GM04503 (cell line): ENCODE measurements at places on chromosomes 16 and 17.

DNA sequence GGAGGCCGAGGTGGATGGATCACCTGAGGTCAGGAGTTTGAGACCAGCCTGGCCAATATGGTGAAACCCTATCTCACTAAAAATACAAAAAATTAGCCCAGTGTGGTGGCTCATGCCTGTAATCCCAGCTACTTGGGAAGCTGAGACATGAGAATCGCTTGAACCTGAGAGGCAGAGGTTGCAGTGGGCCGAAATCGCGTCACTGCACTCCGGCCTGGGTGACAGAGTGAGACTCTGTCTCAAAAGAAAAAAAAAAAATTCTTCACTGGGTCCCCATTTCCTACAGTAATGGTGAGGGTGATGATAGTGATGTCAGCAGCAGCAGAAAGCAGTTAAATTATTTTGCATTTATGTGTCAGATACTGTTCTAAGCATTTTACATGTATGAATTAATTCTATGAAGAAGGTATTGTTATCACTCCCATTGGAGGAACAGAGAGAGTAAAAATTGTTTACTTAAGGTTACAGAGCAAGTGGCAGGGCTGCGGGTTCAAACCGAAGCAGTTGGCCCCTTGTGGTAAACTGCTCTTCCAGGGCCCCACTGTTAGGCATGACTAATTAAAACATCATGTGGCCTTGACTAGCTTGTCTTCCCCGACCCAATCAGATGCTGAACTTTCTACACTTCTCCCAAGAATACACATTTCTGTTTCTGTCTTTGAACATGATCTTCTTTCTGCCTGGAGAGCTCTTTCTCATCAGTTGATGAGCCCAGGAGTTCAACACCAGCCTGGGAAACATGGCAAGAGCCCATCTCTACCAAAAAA lies 45.8 kb downstream of the STAT3 start:
- no peak for DNase-seq

- DNase-seq: no peak
Observed at GRCh38 chr16:2244926-2245795, 6.2 kb downstream of the ECI1 start.

DNA sequence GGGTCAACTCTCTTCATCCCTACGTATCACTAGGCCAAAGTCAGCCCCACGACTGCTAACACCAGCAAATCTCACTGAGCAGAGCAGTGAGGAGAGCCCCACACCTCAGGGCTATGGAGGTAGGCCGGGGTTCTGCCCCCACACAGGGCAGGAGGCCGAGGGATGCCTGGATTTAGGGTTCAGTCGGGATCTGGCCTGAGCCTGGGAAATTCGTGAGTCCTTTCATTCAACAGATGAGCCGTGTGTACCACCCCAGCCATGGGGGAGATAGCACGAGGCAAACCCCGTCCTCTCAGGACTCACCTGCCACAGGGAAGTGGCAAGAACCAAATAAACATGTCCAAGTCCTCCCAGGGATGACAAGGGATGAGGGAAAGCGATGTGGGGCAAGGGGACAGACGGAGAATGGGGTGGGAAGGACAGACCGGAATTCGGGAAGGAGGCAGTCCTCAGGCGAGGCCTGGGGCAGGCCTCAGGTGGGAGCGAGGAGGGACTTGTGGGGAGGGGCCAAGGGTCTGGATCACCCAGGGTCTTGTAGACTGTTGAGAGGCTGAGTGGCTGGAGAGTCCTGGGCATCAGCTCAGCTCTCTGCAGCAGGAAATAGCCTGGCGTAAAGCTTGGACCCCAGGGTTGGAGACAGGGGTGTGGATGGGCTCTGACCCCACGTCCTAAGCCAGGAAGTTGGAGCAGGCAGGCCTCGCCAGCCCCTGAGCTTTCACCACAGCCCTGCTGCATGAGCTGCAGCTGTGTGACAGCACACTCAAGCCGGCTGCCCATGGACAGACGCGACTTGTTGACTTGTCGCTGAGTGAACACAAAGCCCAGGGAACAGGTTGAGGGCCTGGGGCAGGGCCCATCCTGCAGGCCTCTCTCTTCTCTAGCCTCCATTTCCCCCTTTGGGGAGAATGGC lies 7.9 kb upstream of the FAM83G start:
- no peak for DNase-seq

GRCh38 chr16:50812046-50812445 lies 70.2 kb downstream of the CYLD start:
- DNase-seq: no peak

- DNase-seq: no peak
Observed at GRCh38 chr17:81396722-81397313, 1.6 kb downstream of the BAHCC1 start.

- no peak for DNase-seq
Observed at GRCh38 chr17:40533896-40534295, 31.4 kb downstream of the CCR7 start.

- DNase-seq: peak; percentile 37
Observed at GRCh38 chr17:55177159-55177854, 87.5 kb upstream of the HLF start.

- no peak for DNase-seq
Observed at GRCh38 chr16:389352-389751, 7.6 kb upstream of the PGAP6 start.

- DNase-seq: no peak
Observed at GRCh38 chr16:81738783-81739496, 40.2 kb upstream of the PLCG2 start.

DNA sequence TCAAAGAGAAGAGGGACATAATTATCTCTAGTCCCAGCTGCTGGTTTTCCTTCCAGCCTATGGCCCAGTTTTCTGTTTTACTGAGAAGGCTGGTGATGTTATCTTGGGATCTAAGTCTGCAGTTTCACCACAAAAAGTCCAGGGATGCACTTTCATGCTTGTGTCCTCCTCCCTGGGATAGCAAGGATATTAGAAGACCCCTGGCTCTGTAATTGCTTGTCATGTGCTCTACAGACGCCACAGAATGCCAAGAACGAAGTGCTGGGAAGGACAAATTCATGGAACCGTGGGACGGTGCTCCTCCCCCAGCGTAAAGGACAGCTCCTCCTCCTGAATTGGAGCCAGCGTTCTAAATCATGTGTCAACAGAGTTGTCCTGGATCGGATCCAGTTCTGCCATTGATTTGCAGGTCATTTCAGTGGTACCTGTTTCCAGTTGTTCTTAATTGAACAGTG lies 8.6 kb downstream of the MAPT start:
- no peak for DNase-seq

GRCh38 chr16:21156767-21157467 lies 1.6 kb upstream of the LDAF1 start:
- no peak for DNase-seq

DNA sequence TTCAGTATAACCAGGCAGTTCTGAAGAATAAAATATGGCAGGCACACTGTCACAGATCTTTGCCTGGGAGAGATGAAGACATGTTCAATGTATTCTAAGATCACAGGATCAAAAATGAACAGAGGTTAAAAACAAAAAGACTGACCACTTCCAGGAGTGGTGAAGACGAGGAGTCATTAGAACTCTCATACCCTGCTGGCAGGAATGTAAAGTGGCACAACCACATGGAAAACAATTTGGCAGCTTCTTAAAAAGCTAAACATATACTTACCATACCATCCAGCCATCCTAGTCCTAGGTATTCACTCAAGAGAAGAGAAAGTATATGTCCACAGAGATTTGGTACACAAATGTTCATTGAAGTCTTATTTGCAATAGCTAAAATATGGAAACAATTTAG lies 406.3 kb downstream of the NPIPA8 start:
- no peak for DNase-seq

GRCh38 chr17:79154951-79155585 lies 80.4 kb downstream of the ENGASE start:
- no peak for DNase-seq

- DNase-seq: no peak
Observed at GRCh38 chr17:28515518-28515917, 9.4 kb downstream of the FOXN1 start.

- no peak for DNase-seq
Observed at GRCh38 chr16:164827-165538, 795 bp upstream of the HBM start.

GRCh38 chr17:3890082-3890877 lies 2.6 kb downstream of the CAMKK1 start:
- DNase-seq: peak; percentile 81

DNA sequence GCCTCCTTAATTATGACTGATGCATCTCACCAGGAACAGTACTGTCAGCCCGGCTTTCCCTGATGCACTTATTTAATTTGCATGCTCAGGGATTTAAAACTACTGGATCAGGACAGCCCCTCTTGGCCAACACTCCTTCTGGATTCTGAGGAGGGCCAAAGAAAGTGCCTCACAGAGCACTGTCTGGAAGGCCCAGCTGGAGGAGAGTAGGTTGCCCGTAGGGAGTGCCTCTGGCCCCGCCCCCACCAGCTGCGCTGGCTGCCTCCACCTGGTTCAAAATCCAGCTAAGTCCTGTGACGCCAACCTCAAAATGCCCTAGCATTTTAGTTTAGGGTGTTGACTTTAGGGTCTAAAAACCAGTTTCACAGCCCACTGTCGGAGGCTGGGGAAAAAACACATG lies 49.4 kb upstream of the SREBF1 start:
- no peak for DNase-seq

- no peak for DNase-seq
Observed at GRCh38 chr17:33978889-33979288, 276.2 kb upstream of the CCL2 start.

DNA sequence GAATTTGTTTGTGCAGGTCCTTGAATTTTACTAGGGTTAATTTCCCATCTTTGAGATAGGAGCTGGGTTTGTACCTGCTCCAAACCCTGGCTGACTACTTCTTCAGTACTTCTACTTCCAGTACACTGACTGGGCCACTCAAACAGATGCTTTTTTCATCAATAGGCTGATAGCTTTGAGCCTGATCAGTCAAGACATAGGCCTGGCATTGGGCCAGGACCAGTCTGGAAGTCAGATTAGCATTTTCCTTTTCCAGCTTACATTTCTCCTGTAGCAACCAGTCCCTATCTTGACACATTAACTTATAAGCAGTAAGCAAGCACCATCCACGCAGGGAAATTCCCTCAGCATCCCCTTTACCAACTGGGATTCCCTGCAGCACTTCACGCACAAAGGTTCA lies 7.5 kb upstream of the TMEM101 start:
- no peak for DNase-seq

GRCh38 chr16:73322856-73323255 lies 274.9 kb upstream of the ZFHX3 start:
- DNase-seq: no peak
